ENCODE measurements at places on chromosomes 3 and 15.
A peak's percentile ranks its signal among the peaks of the same experiment; 100 is the strongest.

- no peaks in the 10 kb centered on the region for H3K36me3 ChIP-seq
- H3K27ac ChIP-seq, result no peak overlapping the region
- no peak for DNase-seq
- H3K27me3 ChIP-seq, result no peaks in the 10 kb centered on the region
- no peak overlapping the region for H3K4me3 ChIP-seq
Observed at GRCh38 chr3:24020036-24020691, 75.1 kb downstream of the NR1D2 start.

DNA sequence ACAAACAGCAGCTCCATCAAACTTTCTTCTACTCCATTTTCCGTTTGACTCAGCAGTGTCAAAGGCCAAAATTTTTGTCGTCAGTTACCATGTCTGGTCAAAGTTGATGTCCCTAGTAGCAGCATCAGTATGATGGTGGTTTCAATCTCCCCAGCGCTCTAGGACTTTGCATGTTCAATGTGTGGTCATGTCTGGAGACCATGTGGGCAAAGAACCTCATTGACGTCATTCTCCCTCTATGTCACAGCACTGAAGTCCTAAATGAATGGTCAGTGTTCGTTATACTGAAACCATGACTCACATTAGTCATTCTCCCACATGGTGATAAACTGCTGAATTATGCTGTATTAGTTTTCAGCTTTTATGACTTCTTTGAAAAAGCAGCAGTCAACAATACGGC lies 23.2 kb downstream of the SHC4 start:
- no peaks in the 10 kb centered on the region for H3K27me3 ChIP-seq
- H3K36me3 ChIP-seq, result no peaks in the 10 kb centered on the region
- DNase-seq, result no peak
- H3K4me3 ChIP-seq, result no peak overlapping the region

- H3K27me3 ChIP-seq, result peaks cover 6% of the 10 kb centered on the region
- H3K4me1 ChIP-seq, result no peaks in the 10 kb centered on the region
- H3K27ac ChIP-seq, result no peak overlapping the region
- no peak for DNase-seq
- H3K36me3 ChIP-seq, result no peaks in the 10 kb centered on the region
Observed at GRCh38 chr3:132758740-132759139, 36.5 kb upstream of the NPHP3 start.

- H3K27me3 ChIP-seq, result peaks cover 11% of the 10 kb centered on the region
- H3K36me3 ChIP-seq, result no peaks in the 10 kb centered on the region
- no peak overlapping the region for H3K4me3 ChIP-seq
- DNase-seq, result no peak
- H3K4me1 ChIP-seq, result peaks cover 15% of the 10 kb centered on the region
Observed at GRCh38 chr15:69158201-69158842, 2.1 kb upstream of the GLCE start.

- H3K4me1 ChIP-seq, result peaks cover 36% of the 10 kb centered on the region
- no peak for DNase-seq
- H3K36me3 ChIP-seq, result no peaks in the 10 kb centered on the region
- H3K27me3 ChIP-seq, result no peaks in the 10 kb centered on the region
Observed at GRCh38 chr3:32501783-32502117, 902 bp downstream of the CMTM6 start.

- DNase-seq, result no peak
- H3K4me1 ChIP-seq, result no peaks in the 10 kb centered on the region
- no peak overlapping the region for H3K4me3 ChIP-seq
- H3K27me3 ChIP-seq, result no peaks in the 10 kb centered on the region
- H3K36me3 ChIP-seq, result no peaks in the 10 kb centered on the region
Observed at GRCh38 chr15:26972636-26973035, 1.7 kb downstream of the GABRG3 start.

- no peaks in the 10 kb centered on the region for H3K4me1 ChIP-seq
- H3K27me3 ChIP-seq, result no peaks in the 10 kb centered on the region
- no peak overlapping the region for H3K27ac ChIP-seq
- no peak for DNase-seq
- no peaks in the 10 kb centered on the region for H3K36me3 ChIP-seq
Observed at GRCh38 chr3:94176988-94177745, 114.3 kb downstream of the NSUN3 start.

- no peak for DNase-seq
- H3K4me1 ChIP-seq, result no peaks in the 10 kb centered on the region
- no peak overlapping the region for H3K4me3 ChIP-seq
- no peak overlapping the region for H3K27ac ChIP-seq
- peaks cover 64% of the 10 kb centered on the region for H3K36me3 ChIP-seq
Observed at GRCh38 chr15:63672369-63672768, 75.2 kb downstream of the FBXL22 start.

GRCh38 chr3:43378066-43378935 lies 92.0 kb downstream of the SNRK start:
- no peaks in the 10 kb centered on the region for H3K27me3 ChIP-seq
- peak; percentile 64 for DNase-seq
- H3K27ac ChIP-seq, result no peak overlapping the region

- no peak for DNase-seq
- H3K4me3 ChIP-seq, result no peak overlapping the region
- no peak overlapping the region for H3K27ac ChIP-seq
- H3K27me3 ChIP-seq, result no peaks in the 10 kb centered on the region
- H3K4me1 ChIP-seq, result peaks cover 34% of the 10 kb centered on the region
Observed at GRCh38 chr3:105802118-105802706, 66.6 kb downstream of the CBLB start.

- peaks cover 34% of the 10 kb centered on the region for H3K4me1 ChIP-seq
- no peaks in the 10 kb centered on the region for H3K27me3 ChIP-seq
- DNase-seq, result no peak
- H3K27ac ChIP-seq, result no peak overlapping the region
- H3K4me3 ChIP-seq, result peak overlapping the region; percentile 79
Observed at GRCh38 chr15:49622561-49622960, 1.7 kb downstream of the DTWD1 start.

- DNase-seq, result no peak
- peaks cover 3% of the 10 kb centered on the region for H3K27me3 ChIP-seq
- no peak overlapping the region for H3K27ac ChIP-seq
- H3K36me3 ChIP-seq, result no peaks in the 10 kb centered on the region
- no peak overlapping the region for H3K4me3 ChIP-seq
Observed at GRCh38 chr15:32733281-32733680, 15.5 kb downstream of the GREM1 start.

DNA sequence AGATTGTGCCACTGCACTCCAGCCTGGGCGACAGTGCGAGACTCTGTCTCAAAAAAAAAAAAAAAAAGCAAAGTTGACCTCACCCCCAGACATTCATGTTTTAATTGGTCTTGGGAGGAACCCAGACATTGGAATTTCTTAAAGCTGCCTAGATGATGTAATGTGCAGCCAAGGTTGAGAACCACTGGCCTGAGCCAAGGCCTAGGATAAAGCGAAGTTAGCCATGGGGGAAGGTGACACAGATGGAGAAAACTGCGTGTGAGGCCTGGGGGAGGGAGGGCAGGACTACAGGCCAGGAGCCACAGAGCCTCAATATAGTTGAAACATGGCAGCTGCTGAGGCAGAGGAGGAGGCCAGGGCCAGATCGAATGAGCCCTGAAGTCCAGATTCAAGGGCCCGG lies 21.0 kb downstream of the GLB1 start:
- H3K27me3 ChIP-seq, result no peaks in the 10 kb centered on the region
- H3K27ac ChIP-seq, result no peak overlapping the region
- no peak for DNase-seq
- peaks cover 23% of the 10 kb centered on the region for H3K36me3 ChIP-seq
- no peak overlapping the region for H3K4me3 ChIP-seq
- peaks cover 5% of the 10 kb centered on the region for H3K4me1 ChIP-seq

DNA sequence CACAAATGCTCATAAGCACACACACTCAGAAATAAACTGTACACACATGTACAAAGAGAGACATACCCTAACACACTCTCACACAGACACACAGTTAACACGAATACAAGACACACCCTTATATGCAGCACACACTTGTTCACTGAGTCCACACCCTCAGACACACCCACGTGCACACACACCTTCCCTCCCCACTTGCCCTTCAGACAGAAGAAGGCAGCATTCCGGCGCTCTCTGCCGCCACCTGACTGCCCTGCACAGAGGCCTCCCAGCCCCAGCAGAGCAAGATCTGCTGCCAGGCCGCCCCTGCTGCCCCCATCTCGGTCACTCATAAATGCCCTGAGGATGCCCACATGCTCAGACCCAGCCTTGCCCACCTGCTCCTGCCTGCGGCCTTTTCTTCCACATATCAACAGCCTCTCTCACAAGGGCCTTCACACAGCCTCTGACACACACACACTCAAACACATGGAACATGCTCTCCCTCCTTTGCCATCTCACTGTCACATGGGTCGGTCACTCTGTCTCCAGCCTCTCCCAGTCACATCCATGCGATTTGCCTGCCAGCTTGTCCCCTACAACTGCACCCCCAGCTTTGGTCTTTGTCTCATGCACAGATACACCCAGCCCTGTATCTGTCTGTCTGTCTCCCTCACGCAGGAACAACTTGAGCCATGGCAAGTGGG lies 71.1 kb downstream of the EPHB3 start:
- H3K4me3 ChIP-seq, result no peak overlapping the region
- DNase-seq, result no peak
- no peaks in the 10 kb centered on the region for H3K4me1 ChIP-seq

- H3K27me3 ChIP-seq, result no peaks in the 10 kb centered on the region
- no peak overlapping the region for H3K27ac ChIP-seq
- no peak overlapping the region for H3K4me3 ChIP-seq
- peaks cover 17% of the 10 kb centered on the region for H3K36me3 ChIP-seq
- no peak for DNase-seq
Observed at GRCh38 chr3:67495751-67496150, 158.7 kb downstream of the SUCLG2 start.

- H3K27ac ChIP-seq, result no peak overlapping the region
- H3K36me3 ChIP-seq, result no peaks in the 10 kb centered on the region
- no peak overlapping the region for H3K4me3 ChIP-seq
- peaks cover 6% of the 10 kb centered on the region for H3K27me3 ChIP-seq
Observed at GRCh38 chr3:140768941-140769340, 91.1 kb downstream of the TRIM42 start.

- H3K4me3 ChIP-seq, result peak overlapping the region; percentile 81
- H3K27ac ChIP-seq, result peak overlapping the region; percentile 89
- peaks cover 71% of the 10 kb centered on the region for H3K4me1 ChIP-seq
Observed at GRCh38 chr3:39383881-39384664, 903 bp downstream of the SLC25A38 start.

- peaks cover 58% of the 10 kb centered on the region for H3K27me3 ChIP-seq
- H3K27ac ChIP-seq, result no peak overlapping the region
- no peak for DNase-seq
- no peaks in the 10 kb centered on the region for H3K36me3 ChIP-seq
- H3K4me1 ChIP-seq, result no peaks in the 10 kb centered on the region
Observed at GRCh38 chr3:194080436-194080835, 55.5 kb upstream of the HES1 start.

DNA sequence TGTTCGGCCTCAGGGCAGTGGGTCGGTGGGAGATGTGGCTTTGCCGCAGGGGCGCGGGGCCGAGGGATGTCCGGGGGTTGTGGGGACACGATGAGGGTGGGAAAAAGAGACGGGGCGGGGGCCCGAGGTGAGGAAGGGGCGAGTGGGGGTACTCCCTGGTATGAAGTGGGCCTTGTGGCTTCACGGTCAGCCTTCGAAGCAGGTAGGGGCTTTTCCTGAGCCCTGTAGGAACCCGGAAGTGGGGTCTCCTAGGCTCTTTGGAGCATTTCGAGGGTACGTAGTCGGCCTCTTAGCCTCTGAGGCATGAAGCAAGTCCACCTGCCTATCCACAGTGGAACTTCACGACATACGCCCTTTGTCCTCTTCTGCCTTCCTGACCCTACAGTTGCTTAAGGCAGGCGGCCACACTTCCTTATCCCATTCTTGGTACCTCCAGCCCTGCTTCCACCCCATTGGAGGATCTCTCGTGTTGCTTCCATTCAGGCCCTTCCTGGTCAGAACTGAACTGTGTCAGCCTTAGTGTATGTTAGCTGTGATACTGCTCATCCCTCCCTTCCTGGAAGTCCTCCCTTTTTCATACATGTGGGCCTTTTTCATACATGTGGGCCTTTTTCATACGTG lies 389 bp downstream of the ARPC4 start:
- H3K36me3 ChIP-seq, result peaks cover 58% of the 10 kb centered on the region
- H3K27me3 ChIP-seq, result no peaks in the 10 kb centered on the region
- H3K4me3 ChIP-seq, result peak overlapping the region; percentile 94
- H3K4me1 ChIP-seq, result peaks cover 38% of the 10 kb centered on the region
- H3K27ac ChIP-seq, result peak overlapping the region; percentile 100

DNA sequence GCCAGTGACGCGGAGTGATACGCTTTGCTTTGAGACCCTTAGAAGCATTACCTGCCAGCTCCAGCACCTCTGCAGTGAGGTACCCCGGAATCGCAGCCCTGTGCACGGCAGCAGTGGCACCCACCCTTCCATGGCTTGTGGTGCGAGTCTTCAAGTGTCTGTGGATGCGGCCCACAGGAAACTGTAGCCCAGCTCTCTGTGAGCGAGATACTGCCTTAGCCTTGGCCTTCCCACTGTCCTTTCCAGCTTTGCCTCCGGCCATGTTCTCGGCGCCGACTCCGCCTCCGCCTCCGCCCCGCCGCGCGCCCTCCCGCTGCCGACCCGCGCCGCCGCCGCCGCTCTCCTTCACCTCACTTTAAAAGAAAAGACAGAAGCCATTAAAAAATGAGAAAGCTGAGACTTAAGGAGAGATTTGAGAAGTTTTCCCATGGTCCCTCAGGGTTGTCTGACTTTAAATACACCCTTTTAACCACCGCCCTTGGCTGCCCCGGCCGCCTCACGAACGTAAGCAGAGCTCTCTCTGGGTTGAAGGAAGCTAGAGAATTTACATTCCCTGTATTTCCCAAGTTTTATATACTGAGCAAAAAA lies 78.5 kb upstream of the FAM174B start:
- no peak overlapping the region for H3K4me3 ChIP-seq
- H3K27me3 ChIP-seq, result no peaks in the 10 kb centered on the region
- H3K27ac ChIP-seq, result no peak overlapping the region
- H3K4me1 ChIP-seq, result no peaks in the 10 kb centered on the region
- no peaks in the 10 kb centered on the region for H3K36me3 ChIP-seq

- H3K36me3 ChIP-seq, result no peaks in the 10 kb centered on the region
- DNase-seq, result no peak
- peaks cover 12% of the 10 kb centered on the region for H3K27me3 ChIP-seq
Observed at GRCh38 chr15:73440571-73440970, 2.4 kb upstream of the REC114 start.

GRCh38 chr3:48511551-48511950 lies 7.6 kb upstream of the SHISA5 start:
- H3K4me1 ChIP-seq, result peaks cover 18% of the 10 kb centered on the region
- no peak overlapping the region for H3K4me3 ChIP-seq

DNA sequence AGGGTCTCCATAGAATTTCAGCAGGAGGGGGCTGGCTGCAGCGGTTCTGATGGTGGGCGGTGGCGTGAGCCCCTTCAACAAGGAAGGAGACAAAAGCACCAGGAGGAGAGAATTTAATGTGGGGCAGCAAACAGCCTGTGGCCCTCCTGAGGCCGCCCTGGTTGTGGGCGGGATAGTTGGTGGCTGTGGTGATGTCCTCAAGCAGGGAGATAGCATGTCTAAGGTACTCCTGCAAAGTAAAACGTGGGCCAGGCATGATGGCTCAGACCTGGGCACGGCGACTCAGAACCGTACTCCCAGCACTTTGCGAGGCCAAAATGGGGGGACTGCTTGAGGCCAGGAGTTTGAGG lies 94.0 kb downstream of the LRRK1 start:
- no peaks in the 10 kb centered on the region for H3K27me3 ChIP-seq
- no peaks in the 10 kb centered on the region for H3K36me3 ChIP-seq
- H3K4me3 ChIP-seq, result no peak overlapping the region

- no peaks in the 10 kb centered on the region for H3K27me3 ChIP-seq
- H3K4me1 ChIP-seq, result no peaks in the 10 kb centered on the region
- DNase-seq, result no peak
- no peak overlapping the region for H3K27ac ChIP-seq
Observed at GRCh38 chr3:50003824-50004223, 63.9 kb downstream of the RBM6 start.

Measured in DND-41 (cell line).